ENCODE measurements at places on chromosomes 12 and 14. TPM values are rescaled to one million over a fixed set of nuclear protein-coding genes. Genes with fewer than 3 reads are reported as not detected.

Gene MUCL1
- total RNA-seq: not detected

Gene KLRC2
- not detected for total RNA-seq

DNA sequence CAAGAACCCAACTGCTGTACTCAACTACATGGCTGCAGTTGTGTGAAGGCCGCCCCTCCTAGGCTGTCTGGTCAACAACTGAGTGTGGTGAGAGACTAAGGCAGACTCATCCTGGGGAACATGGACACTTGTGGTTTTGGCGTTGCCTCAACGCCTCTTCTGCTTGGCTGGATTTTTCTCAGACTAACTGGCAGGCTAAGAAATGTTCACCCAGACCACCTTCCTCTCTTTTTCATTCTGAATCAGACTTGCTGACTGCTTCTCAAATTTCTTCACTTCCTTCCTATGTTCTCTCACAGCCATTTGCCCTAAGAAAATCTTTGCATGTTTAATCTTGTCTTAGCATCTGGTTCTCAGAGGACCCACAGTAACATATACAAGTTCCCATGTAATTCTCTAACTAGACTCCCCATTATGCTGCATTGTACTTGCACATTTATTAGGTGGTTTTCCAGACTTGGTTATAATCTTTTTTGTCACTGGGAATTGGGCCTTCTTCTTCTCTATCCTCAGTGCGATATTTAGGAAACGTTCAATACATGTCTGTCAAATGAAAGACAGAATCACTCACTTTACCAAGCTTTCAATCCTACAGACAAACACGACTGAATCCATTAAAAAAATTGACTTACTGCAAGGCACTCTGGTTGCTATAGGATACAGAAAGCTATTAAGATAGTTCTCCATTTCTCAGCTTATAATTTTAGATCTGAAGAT is 327.6 kb downstream of the CCER1 start:
- no peak for DNase-seq

Gene SYCP3
- total RNA-seq: 0.31 TPM

DNA sequence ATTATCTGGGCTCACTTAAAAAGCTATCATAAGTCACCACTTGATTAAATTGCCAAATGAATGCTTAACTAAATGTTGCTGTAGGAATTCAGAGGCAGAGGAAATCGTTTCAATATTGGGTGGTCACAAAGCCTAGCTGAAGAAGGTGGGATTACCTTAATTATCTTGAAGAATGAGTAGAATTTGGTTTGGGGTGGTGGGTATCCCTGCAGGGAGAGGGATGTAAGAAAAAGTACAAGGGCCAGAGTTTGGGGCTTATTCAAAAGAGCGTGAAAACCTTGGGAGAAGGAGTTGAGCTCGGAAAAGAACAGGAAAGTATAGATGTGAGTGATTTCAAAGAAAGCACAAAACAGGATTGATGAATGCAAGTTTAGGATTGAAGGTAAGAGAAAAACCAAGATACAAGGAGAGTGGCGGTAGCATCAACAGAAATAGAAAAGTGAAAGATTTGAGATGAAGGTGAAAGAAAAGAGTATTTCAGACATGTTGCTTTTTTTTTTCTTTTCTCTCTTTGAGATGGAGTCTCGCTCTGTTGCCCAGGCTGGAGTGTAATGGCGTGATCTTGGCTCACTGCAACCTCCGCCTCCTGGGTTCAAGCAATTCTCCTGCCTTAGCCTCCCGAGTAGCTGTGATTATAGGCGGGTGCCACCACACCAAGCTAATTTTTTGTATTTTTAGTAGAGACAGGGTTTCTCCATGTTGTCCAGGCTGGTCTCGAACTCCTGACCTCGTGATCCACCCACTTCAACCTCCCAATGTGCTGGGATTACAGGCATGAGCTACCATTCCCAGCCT is 1.7 kb downstream of the BRMS1L start:
- DNase-seq: no peak

Gene TAS2R30
- 2.0 TPM for total RNA-seq

- no peak for DNase-seq
Measured at GRCh38 chr14:80930836-80931389, 10.6 kb downstream of the CEP128 start.

Gene INHBE
- total RNA-seq: 10.1 TPM

DNA sequence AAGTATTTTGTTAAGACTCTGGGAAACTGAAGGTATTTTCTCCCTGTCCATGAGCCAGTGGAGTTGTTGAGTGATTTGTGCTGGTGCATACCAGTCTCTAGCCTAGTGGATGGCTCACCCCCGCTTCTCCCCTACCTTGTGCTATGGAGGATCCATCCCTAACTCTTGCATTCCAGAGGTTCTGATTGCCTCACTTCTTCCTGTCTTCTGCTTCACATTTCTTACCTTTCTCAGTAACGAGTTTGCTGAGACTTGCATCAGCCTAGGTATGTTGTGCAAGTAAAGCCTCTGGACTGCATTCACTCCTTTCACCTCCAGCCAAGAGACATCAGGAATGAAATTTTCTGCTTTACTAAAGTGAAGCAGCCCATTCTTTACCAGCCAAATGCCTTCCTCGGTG is 391.6 kb downstream of the ZFP36L1 start:
- DNase-seq: no peak

DNA sequence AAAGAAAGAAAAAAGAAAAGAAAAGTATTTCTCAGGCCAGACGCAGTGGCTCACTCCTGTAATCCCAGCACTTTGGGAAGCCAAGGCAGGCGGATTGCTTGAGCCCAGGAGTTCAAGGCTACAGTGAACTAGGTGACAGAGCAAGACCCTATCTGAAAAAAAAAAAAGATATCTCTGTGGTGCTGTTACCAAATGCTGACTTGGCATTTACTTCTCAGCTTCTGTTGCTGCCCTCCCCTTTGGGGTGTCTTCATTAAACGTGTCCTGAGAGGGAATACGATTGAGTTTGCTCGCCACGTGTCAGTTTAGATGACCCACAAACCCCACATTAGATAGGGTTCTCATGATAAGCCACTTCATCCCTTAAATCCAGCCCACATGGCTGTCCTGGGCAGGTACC is 4.4 kb upstream of the POLR3B start:
- no peak for DNase-seq

- DNase-seq: no peak
Measured at GRCh38 chr12:2461046-2461445, 333.7 kb upstream of the FKBP4 start.

DNA sequence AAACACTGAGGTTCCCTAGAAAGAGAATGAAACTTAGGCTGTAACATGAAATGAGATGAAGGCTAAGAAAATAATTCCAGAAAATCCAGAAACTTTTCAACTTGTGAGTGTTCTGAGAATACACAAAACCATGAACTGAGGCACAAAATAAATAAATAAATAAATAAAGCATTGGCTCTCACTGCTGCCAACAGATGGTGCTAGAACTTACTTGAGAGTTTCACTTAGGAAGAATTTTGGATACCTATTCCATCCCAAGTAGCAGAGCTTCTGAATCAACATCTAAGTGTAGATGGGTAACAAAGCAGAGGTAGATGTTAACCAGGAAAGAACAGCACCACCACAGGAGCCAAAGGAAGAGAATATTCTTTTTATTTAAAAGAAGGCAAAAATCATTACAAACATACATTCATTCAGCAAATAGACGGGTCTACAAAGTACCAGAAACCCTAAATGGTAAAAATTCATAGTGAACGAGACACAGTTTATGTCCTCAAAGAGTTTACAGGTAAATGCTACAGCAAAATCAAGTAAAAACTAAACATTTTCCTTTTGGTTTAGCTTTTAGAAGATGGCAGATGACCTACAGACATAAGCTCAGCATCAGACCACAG is 16.7 kb downstream of the EPS8 start:
- no peak for DNase-seq

GRCh38 chr14:102907303-102907844 is 15.1 kb upstream of the AMN start:
- no peak for DNase-seq

GRCh38 chr12:91074851-91075250 is 17.0 kb upstream of the KERA start:
- no peak for DNase-seq

Gene IL22
- not detected for total RNA-seq

GRCh38 chr14:93638790-93639189 is 149.5 kb downstream of the PRIMA1 start:
- no peak for DNase-seq

Gene ERP27
- not detected for total RNA-seq

DNA sequence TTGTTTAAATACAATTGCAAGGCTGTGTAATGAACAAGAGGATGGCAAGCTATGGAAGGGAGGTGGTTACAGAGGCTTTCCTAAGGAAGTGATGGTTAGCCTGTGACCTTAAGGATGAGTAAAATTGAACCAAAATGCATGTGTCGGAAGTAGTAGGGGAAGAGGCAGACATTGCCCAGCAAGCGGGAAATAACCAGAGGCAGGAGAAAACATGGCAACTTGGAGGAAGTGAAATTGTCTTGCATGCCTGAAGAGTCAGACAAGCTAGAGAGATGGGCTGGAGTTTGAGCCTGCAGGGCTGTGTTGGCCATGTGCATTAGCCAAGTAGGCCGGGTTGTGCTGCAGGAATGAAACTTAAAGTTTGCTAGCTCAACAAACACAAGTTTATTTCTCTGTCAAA is 96.2 kb downstream of the BTG1 start:
- no peak for DNase-seq

- DNase-seq: no peak
Measured at GRCh38 chr14:88130057-88130432, 125.1 kb downstream of the GPR65 start.

GRCh38 chr12:25263594-25263993 is 12.9 kb upstream of the KRAS start:
- no peak for DNase-seq

GRCh38 chr12:14577344-14577743 is 9.7 kb upstream of the PLBD1 start:
- no peak for DNase-seq

Gene GPR137C
- total RNA-seq: 4.3 TPM

Gene LRP1
- 98.4 TPM for total RNA-seq

- DNase-seq: no peak
Measured at GRCh38 chr14:48333221-48333920, 658.0 kb upstream of the MDGA2 start.

Gene GRIN2B
- 0.13 TPM for total RNA-seq

Measured in H9 (cell line).